ENCODE measurements at places on chromosomes 1 and 21.

DNA sequence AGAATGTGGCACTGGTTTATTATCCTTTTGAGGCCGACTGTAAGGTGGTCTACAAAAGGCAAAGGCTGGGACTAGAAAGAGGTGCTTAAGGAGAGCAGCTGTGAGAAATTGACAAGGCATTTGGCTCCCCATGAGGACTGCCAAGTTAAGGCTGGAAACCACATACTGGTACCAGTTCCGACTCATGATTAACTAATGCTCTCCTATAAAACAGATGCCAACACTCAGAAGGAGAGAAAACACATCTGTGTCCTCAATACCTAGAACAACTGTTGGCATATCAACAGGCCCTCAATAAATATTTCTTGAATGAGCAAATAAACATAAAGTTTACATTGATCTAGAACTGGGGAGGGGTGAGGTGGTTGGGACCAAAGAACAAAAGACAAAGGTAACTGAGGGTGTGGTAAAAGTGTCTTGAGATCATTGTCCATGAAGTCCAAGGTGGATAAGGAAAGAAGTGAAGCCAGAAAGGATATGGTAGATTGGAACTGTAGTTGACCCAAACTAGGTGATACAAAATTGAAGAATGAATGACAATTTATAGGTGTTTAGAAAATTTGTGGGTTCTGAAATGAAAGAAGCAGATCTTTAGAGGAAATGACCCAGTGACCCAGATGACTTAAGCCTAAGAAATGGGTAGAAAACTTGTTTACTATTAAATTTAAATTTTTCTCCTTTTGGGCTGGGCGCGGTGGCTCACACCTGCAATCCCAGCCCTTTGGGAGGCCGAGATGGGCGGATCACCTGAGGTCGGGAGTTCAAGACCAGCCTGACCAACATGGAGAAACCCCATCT is 16.9 kb upstream of the MCL1 start:
- peak; percentile 31 for DNase-seq

DNA sequence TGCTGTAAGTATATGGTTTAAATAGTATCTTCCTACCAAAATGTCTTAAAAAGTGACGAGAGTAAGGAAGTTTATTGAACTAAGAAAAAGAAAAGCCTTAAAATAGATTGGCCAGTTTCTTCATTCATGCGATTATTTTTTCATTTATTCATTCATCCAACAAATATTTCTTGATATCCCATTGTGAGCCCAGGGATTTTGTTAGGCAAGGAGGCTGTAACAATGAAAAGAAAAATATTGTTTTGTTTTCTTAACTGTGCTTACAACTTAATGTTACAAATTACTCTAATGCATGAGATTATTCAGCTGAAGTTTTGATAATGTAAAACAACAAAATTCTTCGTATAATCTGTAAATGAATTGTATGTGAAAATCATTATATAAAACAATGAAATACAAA is 882.0 kb downstream of the LTN1 start:
- DNase-seq, result no peak

DNA sequence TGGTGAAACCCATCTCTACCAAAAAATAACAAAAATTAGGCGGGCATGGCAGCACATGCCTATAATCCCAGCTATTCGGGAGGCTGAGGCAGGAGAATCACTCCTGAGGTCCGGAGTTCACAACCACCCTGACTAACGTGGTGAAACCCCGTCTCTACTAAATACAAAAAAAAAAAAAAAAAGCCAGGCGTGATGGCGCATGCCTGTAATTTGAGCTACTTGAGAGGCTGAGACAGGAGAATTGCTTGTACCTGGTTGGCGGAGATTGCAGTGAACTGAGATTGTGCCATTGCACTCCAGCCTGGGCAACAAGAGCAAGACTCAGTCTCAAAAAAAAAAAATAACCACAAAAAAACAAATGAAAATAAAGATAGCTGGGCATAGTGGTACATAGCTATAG is 42.3 kb downstream of the CC2D1B start:
- no peak for DNase-seq

DNA sequence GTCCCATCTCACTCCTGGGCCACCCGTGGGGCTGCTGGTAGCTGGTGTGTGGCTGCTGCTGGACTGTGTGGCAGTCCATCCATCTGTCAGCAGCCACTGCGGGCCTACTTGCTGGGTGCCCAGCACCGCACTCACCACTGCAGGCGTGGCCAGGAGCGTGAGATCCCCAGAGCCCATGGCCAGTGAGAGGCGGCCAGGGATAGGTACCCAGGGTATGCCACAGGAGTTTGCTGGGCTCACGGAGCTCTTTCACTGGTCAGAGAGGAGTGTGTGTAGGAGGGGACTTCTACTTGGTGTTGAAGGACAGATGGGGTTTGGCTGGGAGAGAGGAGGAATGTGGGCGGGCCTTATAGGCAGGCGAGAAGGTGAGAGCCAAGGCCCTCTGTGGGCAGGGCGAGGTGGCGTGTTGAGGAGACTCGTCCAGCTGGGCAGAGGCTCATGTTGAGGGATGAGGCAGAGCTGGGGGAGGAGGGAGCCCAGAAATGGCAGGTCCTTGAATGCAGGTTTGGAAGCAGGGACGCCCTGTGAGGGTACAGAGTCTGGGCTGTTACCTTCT is 15.0 kb downstream of the QSOX1 start:
- no peak for DNase-seq

DNA sequence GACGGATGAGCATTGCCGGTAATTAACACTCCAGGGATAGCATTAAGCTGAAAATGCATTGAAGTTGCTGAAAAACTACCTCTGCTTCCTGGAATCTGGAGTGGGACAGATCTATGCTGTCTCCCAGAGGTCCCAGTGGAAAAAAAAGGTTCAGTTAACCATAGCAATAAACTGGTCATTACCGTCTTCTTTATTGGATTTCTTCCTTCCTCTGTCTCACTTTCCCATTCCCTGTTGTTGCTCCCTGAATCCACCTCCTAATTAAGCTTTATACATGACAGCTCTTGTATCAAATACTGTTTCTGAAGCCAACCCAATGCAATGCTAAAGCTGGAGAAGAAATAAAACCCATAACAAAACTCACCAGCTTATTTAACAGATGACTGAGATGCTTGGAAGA is 1805.9 kb downstream of the NCAM2 start:
- no peak for DNase-seq

- DNase-seq, result no peak
These were observed 4.9 kb downstream of the C1orf198 start for GRCh38 chr1:230863449-230863848.

GRCh38 chr1:235107368-235108184 is 21.1 kb downstream of the TOMM20 start:
- DNase-seq, result no peak

GRCh38 chr1:55559161-55559611 is 344.0 kb upstream of the USP24 start:
- no peak for DNase-seq

GRCh38 chr1:113515498-113515897 is 125.2 kb downstream of the MAGI3 start:
- DNase-seq, result peak; percentile 42

DNA sequence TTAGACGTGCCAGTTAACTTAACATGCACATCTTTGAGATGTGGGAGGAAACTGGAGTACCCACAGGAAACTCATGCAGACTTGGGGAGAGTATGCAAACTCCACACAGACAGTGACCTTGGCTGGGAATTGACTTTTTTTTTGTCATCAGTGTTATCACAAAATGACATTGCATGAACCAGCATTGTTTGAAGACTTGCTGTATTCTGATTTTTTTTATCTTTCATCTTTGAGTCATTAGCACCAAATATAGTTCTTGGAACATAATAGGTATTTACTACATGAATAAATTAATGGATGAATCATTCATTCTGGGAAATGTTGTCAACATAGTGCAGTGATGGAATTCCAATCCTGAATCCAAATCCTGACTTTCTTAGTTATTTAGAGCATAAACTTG is 77.0 kb downstream of the ATF6 start:
- DNase-seq, result no peak

GRCh38 chr1:247360991-247361731 is 29.5 kb upstream of the ZNF496 start:
- no peak for DNase-seq

- peak; percentile 22 for DNase-seq
These were observed 77.8 kb upstream of the ZNF281 start for GRCh38 chr1:200487650-200488049.

GRCh38 chr1:63721531-63722189 is 52.2 kb upstream of the ROR1 start:
- DNase-seq, result no peak

- peak; percentile 84 for DNase-seq
These were observed 24.6 kb downstream of the ARHGEF19 start for GRCh38 chr1:16187748-16188401.

GRCh38 chr1:64263335-64263734 is 59.9 kb downstream of the UBE2U start:
- no peak for DNase-seq

DNA sequence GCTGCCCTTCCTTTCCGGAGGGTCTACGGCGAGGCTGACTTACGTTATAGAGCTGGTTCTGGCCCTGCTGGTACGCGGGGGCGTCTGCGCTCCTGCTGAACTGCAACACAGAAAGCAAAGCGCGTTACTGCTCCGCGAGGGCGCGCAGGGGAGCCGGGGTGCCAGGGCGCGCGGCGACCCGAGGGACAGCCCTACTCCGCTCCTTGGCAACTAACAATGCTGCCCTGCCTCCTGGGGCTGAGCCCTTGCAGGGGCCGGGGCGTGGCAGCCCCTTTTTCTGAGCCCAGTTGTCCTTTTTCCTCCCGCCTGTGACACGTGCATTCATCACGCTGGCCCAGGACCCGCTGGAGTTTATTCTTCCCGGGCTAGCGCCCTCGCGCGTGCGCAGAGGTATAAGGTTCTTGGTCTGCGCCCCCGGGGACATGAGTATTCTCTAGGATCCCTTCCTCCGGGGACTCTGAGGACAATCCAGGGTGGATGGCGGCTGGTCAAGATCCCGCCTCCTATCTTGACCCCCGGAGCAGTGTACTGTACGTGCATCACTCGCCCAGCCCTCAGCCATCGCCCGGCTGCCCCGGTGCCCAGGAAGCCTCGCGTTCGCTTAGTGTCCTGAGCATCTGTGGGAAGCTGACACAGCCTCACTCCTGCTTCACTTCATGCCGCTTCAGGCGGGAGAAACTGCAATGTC is 78.9 kb downstream of the CD247 start:
- peak; percentile 45 for DNase-seq

DNA sequence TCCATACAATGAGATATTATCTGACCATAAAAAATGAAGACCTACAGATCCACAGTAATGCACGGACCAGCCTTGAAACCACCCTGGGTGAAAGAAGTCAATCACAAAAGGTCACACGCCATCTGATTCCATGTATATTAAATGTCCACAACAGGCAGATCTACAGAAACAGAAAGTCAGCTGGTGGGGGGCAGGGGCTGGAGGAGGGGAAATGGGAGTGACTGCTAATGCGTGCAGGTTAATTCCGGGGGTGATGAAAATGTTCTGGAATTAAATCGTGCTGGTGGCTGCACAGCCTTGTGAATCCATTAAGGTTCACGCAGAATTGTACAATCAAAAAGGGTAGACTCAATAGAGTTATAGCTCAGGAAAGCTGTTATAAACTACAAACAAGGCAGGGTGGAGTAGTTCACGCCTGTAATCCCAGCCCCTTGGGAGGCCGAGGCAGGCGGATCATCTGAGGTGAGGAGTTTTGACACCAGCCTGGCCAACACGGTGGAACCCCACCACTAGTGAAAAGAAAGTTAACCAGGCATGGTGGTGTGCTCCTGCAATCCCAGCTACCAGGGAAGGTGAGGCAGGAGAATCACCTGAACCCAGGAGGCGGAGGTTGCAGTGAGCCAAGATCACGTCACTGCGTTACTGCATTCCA is 32.3 kb downstream of the ACOT7 start:
- no peak for DNase-seq

DNA sequence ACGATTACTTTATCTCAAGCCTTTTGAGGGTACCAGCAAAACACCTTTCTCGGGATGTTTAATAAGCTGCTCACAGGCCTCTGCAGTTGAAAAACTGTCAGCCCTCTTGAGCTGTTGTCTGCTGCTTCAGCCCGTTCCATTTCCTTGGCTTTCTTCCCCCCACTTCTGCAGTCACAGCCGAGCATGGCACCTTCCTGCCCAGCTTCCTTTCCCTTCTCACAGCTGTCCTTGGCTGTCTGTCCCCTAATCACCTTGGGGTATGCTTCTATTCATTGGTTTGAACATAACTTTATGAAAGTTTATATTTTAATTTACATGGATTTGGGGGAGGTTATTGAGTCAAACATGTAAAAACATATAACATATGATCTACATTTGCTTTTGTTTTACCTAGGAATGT is 6.9 kb upstream of the PROX1 start:
- no peak for DNase-seq

- peak; percentile 60 for DNase-seq
These were observed 123.2 kb upstream of the FGGY start for GRCh38 chr1:59173721-59174120.

GRCh38 chr1:229131243-229132105 is 139.4 kb upstream of the RAB4A start:
- DNase-seq, result no peak

DNA sequence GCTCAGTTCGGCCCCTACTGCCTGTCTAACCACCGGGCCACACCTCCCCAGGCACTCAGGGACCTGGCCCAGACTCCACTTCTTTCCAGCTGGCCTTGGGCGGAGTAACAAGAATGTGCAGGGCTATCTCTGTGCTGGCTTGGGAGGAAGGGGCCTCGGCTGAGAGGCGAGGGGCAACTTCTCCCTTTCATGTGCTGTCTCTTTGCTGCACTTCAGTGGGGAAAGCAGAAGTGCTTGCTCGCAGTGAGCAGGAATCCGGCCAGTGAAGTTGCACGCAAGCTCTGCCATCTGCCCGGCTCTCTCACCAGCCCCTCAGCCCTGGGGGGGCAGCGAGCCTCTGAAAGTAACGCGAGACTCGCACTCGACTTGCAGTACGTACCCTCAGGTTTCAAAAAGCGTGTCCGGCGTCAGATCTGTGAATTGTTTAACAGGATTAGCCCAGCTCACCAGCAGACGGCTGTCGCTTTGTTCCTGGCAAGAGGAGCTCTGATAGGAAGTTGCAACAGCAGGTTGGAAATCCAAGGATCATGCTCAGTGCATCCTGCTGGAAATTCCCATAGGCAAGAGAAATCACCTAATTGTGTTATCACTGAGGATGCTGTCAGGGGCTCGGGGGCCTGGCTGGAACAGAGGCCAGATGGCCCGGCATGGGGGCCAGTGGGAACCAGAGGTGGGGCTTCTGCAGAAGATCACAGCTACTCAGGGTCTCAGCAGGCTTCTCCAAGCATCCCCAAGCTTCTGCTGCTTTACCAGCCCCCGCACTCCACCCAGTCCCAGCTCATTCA is 221.1 kb downstream of the NPHP4 start:
- no peak for DNase-seq

DNA sequence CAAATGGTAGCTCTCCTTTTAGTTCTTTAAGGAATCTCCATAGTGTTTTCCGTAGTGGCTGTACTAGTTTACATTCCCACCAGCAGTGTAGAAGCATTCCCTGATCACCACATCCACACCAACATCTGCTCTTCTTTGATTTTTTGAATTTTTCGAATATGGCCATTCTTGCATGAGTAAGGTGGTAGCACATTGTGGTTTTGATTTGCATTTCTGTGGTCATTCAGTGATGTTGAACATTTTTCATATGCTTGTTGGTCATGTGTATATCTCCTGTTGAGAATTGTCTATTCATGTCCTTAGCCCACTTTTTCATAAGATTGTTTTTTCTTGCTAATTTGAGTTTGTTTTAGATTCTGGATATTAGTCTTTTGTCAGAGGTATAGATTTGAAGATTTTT is 84.6 kb upstream of the B3GALT2 start:
- DNase-seq, result peak; percentile 85

GRCh38 chr1:172554915-172555314 is 22.0 kb downstream of the SUCO start:
- no peak for DNase-seq

GRCh38 chr1:161273402-161273801 is 14.9 kb downstream of the PCP4L1 start:
- no peak for DNase-seq

- no peak for DNase-seq
These were observed 31.6 kb downstream of the SLC45A1 start for GRCh38 chr1:8349473-8349865.
